ENCODE measurements at places on chromosomes 2 and 18. TPM values are rescaled to one million over a fixed set of nuclear protein-coding genes. Genes with fewer than 3 reads are reported as not detected.

Gene RNF144A
- 17.1 TPM for total RNA-seq

Gene IL36A
- total RNA-seq = not detected

Gene LINC00305
- total RNA-seq = not detected

- no peaks in the 10 kb centered on the region for H3K4me1 ChIP-seq
- H3K36me3 ChIP-seq = no peaks in the 10 kb centered on the region
- no peak overlapping the region for H3K27ac ChIP-seq
- H3K27me3 ChIP-seq = no peaks in the 10 kb centered on the region
- no peak overlapping the region for H3K4me3 ChIP-seq
Measured at GRCh38 chr2:28155627-28156026, 237.0 kb upstream of the FOSL2 start.

DNA sequence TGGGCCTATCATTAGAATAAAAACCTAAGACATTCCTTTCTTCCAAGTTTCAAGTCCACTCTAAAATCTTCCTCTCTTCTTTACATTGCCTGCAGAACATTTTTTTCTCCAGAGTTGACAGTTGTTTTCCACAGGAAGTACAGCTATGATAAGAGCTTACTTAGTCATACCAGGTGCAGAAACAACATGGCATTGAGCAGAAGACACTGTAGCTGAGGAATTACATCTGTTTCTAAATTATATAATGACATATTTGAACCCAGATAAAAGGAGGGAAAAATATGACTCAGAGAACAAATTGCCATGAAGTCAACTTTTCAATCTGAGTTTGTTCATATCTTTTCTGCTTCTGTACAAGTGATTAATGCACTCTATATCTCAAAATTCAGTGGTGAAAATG is 30.2 kb downstream of the CMPK2 start:
- H3K4me1 ChIP-seq = no peaks in the 10 kb centered on the region
- H3K36me3 ChIP-seq = no peaks in the 10 kb centered on the region

DNA sequence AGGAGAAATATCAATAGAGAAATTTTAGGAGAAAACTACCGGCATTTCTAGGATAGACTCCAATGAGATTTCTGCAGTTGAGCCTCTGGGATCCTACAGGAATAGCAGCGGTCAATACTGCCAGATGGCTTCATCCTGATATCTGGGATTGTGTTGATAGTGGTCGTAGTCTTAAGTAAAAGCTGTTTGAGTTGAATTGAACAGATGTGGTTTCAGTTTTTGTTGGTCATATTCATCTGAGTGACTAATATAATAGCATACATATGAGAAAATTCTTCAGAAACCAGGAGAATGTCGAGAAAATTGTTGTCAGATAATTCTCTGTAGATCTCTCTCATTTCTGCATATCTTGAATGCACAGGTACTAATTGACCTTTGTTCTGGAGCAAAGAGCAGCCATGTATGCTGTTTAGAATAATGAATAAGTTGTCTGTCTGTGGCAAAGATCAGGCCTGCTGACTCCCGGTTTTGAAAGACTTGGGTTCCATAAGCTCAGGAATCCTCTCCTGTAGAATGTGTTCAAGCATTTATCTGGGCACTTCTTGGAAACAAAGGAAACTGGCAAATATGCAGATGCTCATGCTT is 288.1 kb downstream of the TMX3 start:
- H3K4me1 ChIP-seq = no peaks in the 10 kb centered on the region
- no peaks in the 10 kb centered on the region for H3K27me3 ChIP-seq
- H3K4me3 ChIP-seq = no peak overlapping the region
- H3K36me3 ChIP-seq = no peaks in the 10 kb centered on the region

GRCh38 chr2:177192788-177193187 is 19.8 kb upstream of the HNRNPA3 start:
- no peaks in the 10 kb centered on the region for H3K27me3 ChIP-seq
- no peak overlapping the region for H3K27ac ChIP-seq
- no peaks in the 10 kb centered on the region for H3K36me3 ChIP-seq
- no peak overlapping the region for H3K4me3 ChIP-seq
- no peaks in the 10 kb centered on the region for H3K4me1 ChIP-seq
- no peak for DNase-seq

- H3K27ac ChIP-seq = no peak overlapping the region
- no peaks in the 10 kb centered on the region for H3K27me3 ChIP-seq
- DNase-seq = no peak
- H3K4me3 ChIP-seq = no peak overlapping the region
- no peaks in the 10 kb centered on the region for H3K4me1 ChIP-seq
Measured at GRCh38 chr2:41460661-41461060, 587.2 kb upstream of the PKDCC start.

DNA sequence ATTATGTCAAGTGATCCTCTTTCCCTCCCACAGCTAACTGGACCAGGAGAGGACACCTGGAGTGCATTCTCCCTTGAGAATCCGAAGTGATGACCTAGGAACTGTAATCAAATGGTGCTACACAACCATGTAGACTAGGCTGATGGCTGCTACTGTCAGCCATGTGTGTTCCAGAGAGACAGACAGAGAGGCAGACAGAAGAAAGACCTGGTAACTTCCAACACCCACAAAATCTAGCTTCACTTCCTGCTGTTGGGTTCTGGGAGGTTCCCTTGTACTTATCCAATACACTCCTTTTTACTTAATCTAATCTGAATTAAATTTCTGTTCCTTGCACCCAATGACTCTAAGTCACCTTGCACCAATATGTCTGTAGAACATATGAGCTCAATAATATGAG is 72.3 kb downstream of the AAK1 start:
- no peak overlapping the region for H3K4me3 ChIP-seq
- peaks cover 4% of the 10 kb centered on the region for H3K4me1 ChIP-seq
- no peak for DNase-seq
- no peak overlapping the region for H3K27ac ChIP-seq

DNA sequence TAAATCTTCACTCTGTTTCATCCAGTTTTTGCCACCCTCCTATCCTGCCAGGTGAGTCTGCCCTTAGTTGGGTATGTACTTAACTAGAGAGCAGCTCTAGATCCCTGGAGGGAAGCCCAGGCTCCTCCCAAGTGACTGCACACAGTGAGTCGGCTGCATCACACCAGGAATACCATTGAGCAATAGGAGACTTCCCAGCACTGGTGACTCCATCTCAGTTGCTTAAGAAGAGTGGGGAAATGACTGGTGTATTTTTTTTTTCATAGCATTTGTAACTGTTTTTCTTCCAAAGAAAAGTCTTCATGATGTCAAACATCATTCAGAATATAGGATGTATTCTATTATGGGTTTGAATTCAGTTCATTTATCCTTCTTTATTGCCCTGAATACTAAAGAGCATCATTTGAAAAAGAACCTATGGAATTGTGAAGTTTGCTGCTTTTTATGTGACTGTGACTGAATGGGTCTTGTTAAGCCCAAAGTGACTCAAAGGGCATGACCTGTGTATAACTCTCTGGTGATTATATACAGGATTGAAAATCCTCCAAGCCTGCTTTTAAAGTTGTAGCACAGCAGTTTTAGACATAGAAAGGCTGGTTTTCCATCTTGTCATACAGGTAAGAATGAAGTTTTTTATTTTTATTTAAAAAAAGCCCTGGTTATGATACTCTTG is 84.3 kb downstream of the MAP3K20 start:
- H3K27ac ChIP-seq = peak overlapping the region; percentile 77
- DNase-seq = peak; percentile 57
- no peaks in the 10 kb centered on the region for H3K27me3 ChIP-seq
- no peaks in the 10 kb centered on the region for H3K4me1 ChIP-seq
- no peaks in the 10 kb centered on the region for H3K36me3 ChIP-seq
- H3K4me3 ChIP-seq = no peak overlapping the region

GRCh38 chr2:7467782-7468447 is 550.7 kb downstream of the RNF144A start:
- H3K27ac ChIP-seq = no peak overlapping the region
- DNase-seq = no peak
- no peaks in the 10 kb centered on the region for H3K27me3 ChIP-seq
- H3K4me3 ChIP-seq = no peak overlapping the region
- H3K36me3 ChIP-seq = no peaks in the 10 kb centered on the region

GRCh38 chr2:28952836-28953211 is 28.3 kb upstream of the TOGARAM2 start:
- H3K4me3 ChIP-seq = no peak overlapping the region
- H3K27ac ChIP-seq = no peak overlapping the region
- H3K4me1 ChIP-seq = no peaks in the 10 kb centered on the region
- no peaks in the 10 kb centered on the region for H3K27me3 ChIP-seq
- no peak for DNase-seq

GRCh38 chr18:79690586-79691482 is 11.2 kb downstream of the CTDP1 start:
- H3K27me3 ChIP-seq = no peaks in the 10 kb centered on the region
- no peaks in the 10 kb centered on the region for H3K4me1 ChIP-seq
- no peak for DNase-seq
- H3K4me3 ChIP-seq = no peak overlapping the region
- H3K27ac ChIP-seq = no peak overlapping the region

GRCh38 chr2:125684932-125685331 is 971.0 kb upstream of the GYPC start:
- no peaks in the 10 kb centered on the region for H3K4me1 ChIP-seq
- H3K27ac ChIP-seq = no peak overlapping the region
- no peak for DNase-seq

DNA sequence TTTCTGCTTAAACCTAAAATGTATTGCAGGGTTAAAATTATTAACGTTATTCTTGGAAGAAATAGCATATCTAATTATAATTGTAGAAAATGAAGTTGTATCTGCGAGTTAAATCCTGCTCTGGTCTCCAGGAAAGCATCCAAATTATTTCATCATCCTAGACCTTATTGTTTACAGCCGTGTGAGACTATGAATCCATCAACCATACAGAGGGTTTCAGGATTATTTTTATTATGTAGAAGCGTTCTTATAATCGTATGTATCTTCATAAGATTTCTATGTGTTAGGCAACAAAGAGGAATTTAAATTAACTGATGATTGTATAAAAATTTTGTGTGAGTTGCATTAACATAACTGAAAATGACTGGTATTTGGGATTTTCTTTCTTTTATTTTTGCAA is 14.5 kb upstream of the DSC3 start:
- no peak for DNase-seq
- H3K4me3 ChIP-seq = no peak overlapping the region
- no peak overlapping the region for H3K27ac ChIP-seq
- H3K36me3 ChIP-seq = no peaks in the 10 kb centered on the region
- H3K27me3 ChIP-seq = no peaks in the 10 kb centered on the region
